ENCODE measurements at places on chromosomes 11 and 22.

GRCh38 chr11:134244593-134244992 is 8.6 kb downstream of the THYN1 start:
- peak; percentile 82 for DNase-seq

DNA sequence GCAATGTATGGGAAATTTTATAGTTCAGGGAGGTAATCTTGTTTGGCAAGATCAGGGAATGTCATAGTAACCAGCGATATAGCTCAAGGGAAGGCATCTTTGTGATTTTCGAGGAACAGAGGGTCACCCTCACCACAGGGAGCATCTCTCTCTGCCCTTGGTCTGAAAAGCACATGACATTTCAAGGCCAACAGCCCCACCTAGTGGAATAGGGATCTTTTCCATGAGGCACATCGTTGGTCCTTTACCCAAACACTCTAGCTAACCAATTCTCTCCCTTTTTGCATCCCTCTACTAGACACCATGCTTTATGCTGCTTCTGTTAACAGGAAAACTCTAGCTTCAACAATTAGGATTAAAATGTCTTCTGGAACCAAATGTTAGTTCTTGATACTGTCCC is 179.0 kb downstream of the GRM5 start:
- DNase-seq = peak; percentile 31

DNA sequence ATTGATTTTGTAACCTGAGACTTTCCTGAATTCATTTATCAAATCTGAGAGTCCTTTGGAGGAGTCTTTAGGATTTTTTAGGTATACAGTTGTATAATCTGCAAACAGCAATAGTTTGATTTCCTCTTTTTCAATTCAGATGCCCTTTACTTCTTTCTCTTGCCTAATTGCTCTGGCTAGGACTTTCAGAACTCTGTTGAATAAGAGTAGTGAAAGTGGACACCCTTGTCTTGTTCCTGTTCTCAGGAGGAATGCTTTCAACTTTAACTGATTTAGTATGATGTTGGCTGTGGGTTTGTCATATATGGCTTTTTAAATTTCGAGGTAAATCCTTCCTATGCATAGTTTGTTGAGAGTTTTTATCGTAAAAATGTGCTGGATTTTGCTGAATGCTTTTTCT is 227.4 kb downstream of the CSNK2A3 start:
- DNase-seq = no peak

GRCh38 chr22:30305906-30306626 is 16.8 kb upstream of the CASTOR1 start:
- DNase-seq = no peak

DNA sequence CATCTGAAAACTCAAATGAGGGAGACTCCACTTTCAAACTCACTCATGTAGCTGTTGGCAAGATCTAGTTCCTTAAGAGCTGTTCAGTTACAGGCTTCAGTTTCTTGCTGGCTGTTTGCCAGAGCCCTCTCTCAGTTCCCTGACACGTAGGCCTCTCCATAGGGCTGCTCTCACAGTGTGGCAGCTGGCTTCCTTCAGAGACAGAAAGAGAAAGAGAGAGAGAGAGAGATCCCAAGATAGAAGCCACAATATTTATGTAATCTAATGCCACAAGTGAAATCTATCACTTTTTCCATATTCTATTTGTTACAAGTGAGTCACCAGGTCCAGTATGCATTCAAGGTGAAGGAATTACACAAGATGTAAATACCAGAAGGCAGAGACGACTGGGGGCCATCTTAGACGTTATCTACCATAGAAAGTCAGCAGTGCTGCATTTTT is 168.8 kb downstream of the RCN1 start:
- no peak for DNase-seq

DNA sequence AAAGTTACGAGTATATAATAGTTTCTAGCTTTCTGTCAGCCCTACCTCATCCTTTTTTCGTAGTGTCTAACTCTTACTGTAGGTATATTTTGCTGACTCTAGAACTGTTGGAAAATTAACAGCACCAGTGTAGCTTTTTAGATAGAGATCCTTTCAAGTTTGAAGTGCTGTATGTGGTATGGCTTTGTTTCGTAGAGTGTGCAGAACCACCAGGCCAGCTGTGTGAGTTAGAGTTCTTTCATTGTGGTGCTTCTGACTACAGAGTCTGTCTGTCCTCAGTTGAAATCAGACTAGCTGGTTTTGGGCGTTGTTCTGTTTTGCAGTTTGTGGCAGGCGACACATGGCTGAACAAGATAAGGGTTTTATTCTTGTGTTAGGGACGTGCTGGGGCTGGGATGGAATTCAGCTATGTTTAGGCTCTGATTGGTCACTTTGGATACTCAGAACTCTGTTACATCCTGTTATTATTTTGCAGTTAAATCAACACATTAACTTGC is 3.2 kb downstream of the ARHGEF12 start:
- DNase-seq = no peak

DNA sequence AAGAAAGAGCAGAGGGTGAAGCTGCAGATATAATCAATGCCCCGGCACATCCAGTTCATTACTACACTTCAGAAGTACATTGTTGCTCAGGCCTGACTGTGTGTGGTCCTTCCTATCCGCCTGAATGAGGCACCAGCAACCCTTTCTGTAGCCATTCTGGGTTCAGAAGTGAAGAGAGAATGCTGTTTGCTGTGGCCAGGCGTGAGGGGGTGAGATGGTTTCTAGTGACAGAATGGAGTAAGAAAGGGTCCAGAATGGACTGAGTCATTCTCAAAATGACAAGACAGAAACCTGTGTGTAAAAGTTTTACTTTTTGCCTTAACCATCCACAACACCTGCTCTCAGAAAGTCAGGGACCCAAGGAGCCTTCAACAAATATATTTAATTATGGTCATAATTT is 334.8 kb downstream of the GUCY1A2 start:
- DNase-seq = no peak

Data from T47D (cell line).